ENCODE measurements at places on chromosomes 2 and 18. TPM values are rescaled to one million over a fixed set of nuclear protein-coding genes. Genes with fewer than 3 reads are reported as not detected.

DNA sequence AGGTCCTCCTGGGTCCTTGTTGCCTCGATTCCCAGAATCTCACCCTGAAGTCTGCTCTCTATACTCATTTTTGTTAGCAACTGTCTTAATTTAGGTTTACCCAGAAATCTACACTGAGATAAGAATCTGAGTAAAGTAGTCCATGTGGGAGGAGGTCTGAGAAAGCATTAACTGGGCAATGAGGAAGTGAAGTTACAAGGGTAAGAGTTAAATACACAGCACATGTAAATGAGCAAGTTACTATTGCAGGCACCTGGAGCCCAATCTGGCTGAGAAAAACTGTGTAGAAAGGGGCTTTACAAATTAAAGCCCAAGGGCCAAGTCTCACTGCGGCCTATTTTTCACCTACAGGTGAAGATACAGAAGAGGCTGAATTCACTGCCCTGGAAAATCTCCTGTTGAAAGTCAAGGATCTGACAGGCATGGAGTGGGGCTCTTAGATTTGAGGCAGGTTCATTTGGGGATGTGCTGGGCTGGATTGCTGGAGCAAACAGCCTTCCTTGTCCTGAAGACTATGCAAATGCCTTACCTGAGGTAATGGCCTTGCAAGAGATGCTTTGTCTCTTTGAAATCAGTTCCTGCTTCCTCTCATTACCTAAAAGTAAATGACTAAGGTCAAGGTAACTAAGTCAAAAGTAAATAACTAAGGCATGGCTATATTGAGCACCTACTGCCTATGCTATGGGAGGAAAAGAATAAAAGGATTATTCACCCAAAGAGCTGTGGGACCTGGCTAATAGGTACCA is 84.4 kb upstream of the DYNAP start:
- DNase-seq: no peak

The SERPINB5 gene
- total RNA-seq: not detected

The STEAP3 gene
- total RNA-seq: 7.7 TPM

The MYOM1 gene
- total RNA-seq: 263 TPM

- no peak for DNase-seq
Observed at GRCh38 chr2:19367326-19367725, 8.9 kb upstream of the OSR1 start.

GRCh38 chr2:27664154-27664574 is 475 bp downstream of the SLC4A1AP start:
- DNase-seq: no peak
